Esophagus muscularis mucosa (tissue), 4 donors: ENCODE measurements at places on chromosomes 2 and 18. TPM values are rescaled to one million over a fixed set of nuclear protein-coding genes. Genes with fewer than 3 reads are reported as not detected.

AGXT gene
- not detected for total RNA-seq

TMEM237 gene
- 14.5 TPM for total RNA-seq

HOXD12 gene
- total RNA-seq: not detected

GRCh38 chr2:232750135-232750671 is 26.2 kb downstream of the KCNJ13 start:
- H3K36me3 ChIP-seq: peaks cover 63% of the 10 kb centered on the region
- H3K4me3 ChIP-seq: no peak overlapping the region
- no peaks in the 10 kb centered on the region for H3K27me3 ChIP-seq
- H3K4me1 ChIP-seq: no peaks in the 10 kb centered on the region
- no peak for DNase-seq
- no peak overlapping the region for H3K27ac ChIP-seq

- no peak for DNase-seq
- no peak overlapping the region for H3K27ac ChIP-seq
Measured at GRCh38 chr18:63439334-63439733, 17.1 kb upstream of the VPS4B start.

DNA sequence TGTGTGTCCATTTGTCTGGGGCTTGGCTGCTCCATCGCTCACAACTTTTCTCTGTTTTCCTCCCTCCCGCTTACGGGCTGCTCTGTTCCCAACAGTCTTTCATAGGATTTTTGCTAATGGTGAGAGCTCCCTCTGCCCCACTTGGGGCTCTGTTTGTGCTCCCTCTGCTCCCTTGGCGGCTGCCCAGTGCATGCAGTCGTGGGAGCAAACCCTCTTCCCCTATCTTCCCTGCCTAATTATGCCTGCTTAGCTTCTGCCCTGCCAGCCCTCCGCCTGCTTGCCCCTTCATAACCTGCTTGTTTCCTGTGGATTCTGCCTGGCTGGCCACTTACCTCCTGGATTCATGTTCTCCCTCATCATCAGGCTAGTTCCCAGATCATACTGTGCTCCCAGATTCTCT is 6.6 kb upstream of the KRTCAP3 start:
- H3K4me1 ChIP-seq: peaks cover 26% of the 10 kb centered on the region
- H3K27ac ChIP-seq: no peak overlapping the region
- H3K36me3 ChIP-seq: peaks cover 67% of the 10 kb centered on the region
- no peak overlapping the region for H3K4me3 ChIP-seq
- H3K27me3 ChIP-seq: no peaks in the 10 kb centered on the region
- DNase-seq: no peak

DNA sequence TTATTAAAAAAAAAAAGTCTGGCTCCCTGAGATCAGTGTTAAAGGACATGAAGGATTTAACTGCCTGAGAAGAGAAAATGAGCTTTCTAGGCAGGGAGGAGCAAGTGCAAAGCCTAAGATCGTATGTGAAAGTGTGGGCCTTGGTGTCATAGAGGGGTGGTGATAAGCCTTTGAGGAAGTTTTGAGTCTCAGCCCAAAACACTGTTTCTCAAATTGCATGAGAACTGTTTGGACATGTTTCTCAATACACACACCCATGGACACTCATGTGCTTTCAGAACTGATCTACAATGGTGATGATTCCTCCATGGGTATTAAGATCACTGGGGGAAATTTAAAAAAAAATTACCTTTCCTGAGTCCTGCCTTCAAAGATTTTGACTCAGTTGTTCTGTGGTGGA is 336.7 kb upstream of the RND3 start:
- H3K36me3 ChIP-seq: no peaks in the 10 kb centered on the region
- no peaks in the 10 kb centered on the region for H3K4me1 ChIP-seq
- no peak overlapping the region for H3K4me3 ChIP-seq
- no peaks in the 10 kb centered on the region for H3K27me3 ChIP-seq

DNA sequence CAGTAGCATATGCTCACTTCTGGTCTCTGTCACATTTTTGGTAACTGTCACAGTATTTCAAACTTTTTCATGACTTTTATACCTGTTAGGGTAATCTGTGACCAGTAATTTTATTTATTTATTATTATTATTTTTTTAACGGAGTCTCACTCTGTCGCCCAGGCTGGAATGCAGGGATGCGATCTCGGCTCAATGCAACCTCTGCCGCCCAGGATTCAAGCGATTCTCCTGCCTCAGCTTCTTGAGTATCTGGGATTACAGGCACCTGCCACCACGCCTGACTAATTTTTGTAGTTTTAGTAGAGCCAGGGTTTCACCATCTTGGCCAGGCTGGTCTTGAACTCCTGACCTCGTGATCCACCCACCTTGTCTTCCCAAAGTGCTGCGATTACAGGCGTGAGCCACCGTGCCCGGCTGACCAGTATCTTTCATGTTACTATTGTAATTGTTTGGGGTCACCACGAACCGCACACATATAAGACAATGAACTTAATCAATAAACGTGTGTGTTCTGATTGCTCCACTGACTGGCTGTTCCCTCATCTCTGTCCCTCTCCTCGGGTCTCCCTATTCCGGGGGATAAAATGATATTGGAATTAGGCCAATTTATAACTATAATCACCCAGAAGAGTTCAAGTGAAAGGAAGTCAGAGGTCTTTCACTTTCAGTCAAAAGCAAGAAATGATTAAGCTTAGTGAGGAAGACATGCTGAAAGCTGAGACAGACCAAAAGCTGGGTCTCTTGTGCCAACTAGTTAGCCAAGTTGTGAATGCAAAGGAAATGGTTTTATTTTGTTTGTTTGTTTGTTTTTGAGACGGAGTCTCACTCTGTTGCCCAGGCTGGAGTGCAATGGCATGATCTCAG is 22.9 kb downstream of the TGIF1 start:
- no peaks in the 10 kb centered on the region for H3K36me3 ChIP-seq
- no peak overlapping the region for H3K27ac ChIP-seq
- H3K4me3 ChIP-seq: no peak overlapping the region

DNA sequence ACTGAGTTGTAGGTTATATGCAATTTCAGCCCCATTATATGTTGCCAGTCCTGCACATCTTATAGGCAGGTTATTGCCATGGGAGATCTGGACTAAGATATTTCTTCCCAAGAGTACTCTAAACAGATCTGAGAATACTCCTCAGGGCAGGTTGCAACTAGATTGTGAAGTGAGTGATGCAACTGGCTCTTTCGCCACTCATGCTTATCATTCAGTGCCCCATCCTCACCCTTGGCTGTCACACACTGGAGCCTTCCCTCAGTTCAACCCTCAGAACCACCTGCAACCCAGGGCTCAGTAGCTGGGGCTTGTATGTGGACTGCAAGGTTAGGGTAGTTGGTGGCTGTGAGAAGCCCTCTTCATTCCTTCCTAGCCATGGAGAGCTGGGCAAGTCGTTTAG is 14.1 kb downstream of the MERTK start:
- no peak for DNase-seq
- H3K4me1 ChIP-seq: peaks cover 41% of the 10 kb centered on the region
- H3K27me3 ChIP-seq: no peaks in the 10 kb centered on the region
- H3K27ac ChIP-seq: no peak overlapping the region
- H3K36me3 ChIP-seq: no peaks in the 10 kb centered on the region

DNA sequence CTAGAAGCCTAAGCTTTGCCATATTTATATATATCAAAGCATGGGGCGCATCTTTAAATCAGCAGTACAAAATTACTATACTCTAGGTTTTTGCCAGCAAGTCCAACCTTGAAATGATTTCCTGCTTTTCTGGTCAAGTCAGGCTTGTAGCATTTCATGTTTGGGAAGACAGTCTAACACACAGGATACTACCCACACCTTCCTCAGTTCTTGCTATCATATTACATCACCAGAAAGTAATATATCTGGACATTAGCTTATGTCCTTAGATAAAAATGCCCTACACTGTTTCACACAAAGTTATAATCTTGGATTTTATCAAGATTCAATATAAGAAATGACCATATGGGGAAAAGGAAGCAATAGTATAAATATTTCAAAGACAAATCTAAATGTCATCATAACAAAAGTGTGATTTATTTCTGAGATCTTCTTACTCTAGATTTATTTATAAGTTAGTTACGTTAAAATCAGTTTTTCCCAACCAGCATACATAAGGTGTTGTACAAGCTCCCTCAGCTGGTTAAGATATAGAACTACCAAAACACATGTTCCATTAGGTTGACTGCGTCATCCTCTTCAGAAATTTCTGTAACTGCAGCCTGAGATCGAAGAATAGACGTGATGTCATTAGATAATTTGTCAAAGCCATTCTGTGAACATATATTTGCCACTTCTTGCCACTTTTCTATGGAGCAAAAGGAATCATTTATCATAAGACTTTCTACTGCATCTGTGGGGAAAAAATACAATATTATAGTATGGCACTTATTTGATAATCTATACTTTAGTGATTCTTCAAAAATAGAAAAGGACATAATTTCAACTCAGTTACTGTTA is 56.6 kb downstream of the CLHC1 start:
- no peaks in the 10 kb centered on the region for H3K36me3 ChIP-seq
- H3K27me3 ChIP-seq: no peaks in the 10 kb centered on the region
- no peak overlapping the region for H3K27ac ChIP-seq
- DNase-seq: no peak
- H3K4me3 ChIP-seq: no peak overlapping the region
- peaks cover 21% of the 10 kb centered on the region for H3K4me1 ChIP-seq

GRCh38 chr18:65988386-65988785 is 237.6 kb downstream of the CDH7 start:
- H3K4me1 ChIP-seq: no peaks in the 10 kb centered on the region
- no peak overlapping the region for H3K27ac ChIP-seq
- no peak for DNase-seq
- peaks cover 4% of the 10 kb centered on the region for H3K27me3 ChIP-seq
- H3K36me3 ChIP-seq: no peaks in the 10 kb centered on the region

DNA sequence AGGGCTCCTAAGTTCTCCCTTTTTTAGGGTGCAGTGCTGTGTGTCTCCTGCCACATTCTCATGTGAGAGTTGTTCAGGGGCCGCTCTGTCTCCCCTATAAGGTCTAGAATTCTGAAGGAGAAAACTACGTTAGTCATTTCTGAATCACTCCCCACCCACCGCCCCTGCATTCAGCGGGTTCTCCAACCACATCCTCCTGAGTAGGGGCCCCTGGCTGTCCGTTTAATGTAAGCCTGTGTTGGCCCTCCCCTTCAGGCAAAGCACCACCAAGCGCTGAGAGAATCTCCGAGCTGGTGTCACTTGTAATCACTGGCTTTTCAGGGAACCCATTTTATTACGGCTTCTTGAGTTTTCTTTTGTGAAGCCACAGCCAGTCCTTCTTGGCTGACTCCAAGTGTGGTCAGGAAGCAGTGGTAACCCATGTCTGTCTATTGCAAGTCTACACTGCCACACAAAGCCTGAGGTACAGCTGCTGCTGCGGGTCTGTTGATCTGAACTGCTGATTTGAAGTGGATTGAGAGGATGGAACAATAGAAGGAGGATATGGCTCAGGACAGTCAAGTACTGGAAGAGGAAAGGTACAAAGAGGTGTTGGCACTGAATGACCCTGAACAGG is 16.9 kb downstream of the LCT start:
- DNase-seq: no peak
- no peak overlapping the region for H3K27ac ChIP-seq
- no peaks in the 10 kb centered on the region for H3K36me3 ChIP-seq
- H3K27me3 ChIP-seq: no peaks in the 10 kb centered on the region
- no peak overlapping the region for H3K4me3 ChIP-seq

DNA sequence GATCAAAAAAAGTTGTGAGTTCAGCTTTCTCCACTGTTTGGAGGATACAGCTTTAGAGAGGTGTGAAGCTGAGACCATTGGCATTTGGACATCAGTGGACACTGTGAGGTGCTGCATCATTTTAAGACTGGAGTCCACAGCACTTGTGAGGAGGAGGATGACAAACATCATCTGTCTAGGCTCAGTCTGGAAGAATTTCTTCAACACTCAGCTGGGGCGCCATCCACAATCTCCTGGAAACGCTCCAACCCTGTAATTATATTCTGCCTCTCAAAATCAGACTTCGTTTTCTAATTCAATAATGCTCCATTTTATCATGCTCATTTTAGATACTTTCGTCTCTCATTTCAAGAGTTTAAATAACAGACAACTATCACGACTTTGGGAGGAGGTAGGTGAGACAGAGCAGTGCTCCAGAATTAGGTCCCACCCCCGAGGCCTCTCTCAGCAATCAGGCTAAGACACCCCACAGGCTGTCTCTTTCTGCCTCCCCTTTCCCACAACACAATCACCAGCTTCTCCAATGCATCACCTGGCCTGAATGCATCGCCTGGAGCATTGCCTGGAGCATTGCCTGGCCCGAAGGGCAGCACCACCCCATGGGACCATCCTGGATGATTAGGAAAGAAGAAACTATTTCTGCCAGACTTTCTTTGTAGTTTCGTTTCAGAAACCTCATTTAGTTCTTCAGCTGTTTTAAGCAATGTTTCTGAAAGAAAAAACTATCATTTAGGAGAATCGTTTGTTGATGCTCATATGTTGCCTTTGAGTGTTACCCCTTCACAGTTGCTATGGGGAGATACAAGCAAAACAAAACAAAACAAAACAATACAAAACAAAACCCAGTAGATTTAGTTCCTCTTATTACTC is 37.0 kb upstream of the DPP10 start:
- no peak overlapping the region for H3K4me3 ChIP-seq
- DNase-seq: no peak

- peaks cover 8% of the 10 kb centered on the region for H3K4me1 ChIP-seq
- H3K36me3 ChIP-seq: no peaks in the 10 kb centered on the region
- no peak for DNase-seq
- no peak overlapping the region for H3K27ac ChIP-seq
- no peaks in the 10 kb centered on the region for H3K27me3 ChIP-seq
Measured at GRCh38 chr18:56888978-56889377, 237.8 kb downstream of the WDR7 start.

DNA sequence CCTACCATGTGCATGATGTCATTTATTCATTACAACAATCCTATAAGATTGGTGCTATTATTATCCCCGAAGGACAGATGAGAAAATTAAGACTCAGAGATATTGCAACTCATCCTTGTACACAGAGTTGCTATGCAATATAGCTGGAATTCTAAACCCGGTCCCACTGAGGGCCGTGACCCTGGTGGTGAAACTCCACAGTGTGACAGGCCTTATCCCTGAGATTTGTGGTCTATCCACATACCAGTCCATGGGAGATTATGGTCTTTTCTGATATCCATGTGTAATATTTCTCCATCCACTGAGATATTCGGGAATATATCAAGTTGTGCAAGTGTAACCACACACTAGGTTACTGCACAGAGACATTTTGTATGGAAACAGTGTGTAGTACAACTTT is 305.2 kb downstream of the TXNL1 start:
- no peaks in the 10 kb centered on the region for H3K27me3 ChIP-seq
- H3K4me3 ChIP-seq: no peak overlapping the region
- no peak for DNase-seq
- H3K36me3 ChIP-seq: no peaks in the 10 kb centered on the region
- no peak overlapping the region for H3K27ac ChIP-seq

GRCh38 chr18:78239090-78239457 is 740.5 kb upstream of the SALL3 start:
- H3K27ac ChIP-seq: no peak overlapping the region
- DNase-seq: peak; percentile 17
- H3K4me1 ChIP-seq: no peaks in the 10 kb centered on the region
- no peaks in the 10 kb centered on the region for H3K36me3 ChIP-seq
- no peaks in the 10 kb centered on the region for H3K27me3 ChIP-seq
- no peak overlapping the region for H3K4me3 ChIP-seq
